ENCODE measurements at places on chromosomes 3 and 15. TPM values are rescaled to one million over a fixed set of nuclear protein-coding genes. Genes with fewer than 3 reads are reported as not detected.

- H3K4me1 ChIP-seq: no peaks in the 10 kb centered on the region
- H3K27me3 ChIP-seq: no peaks in the 10 kb centered on the region
- no peak overlapping the region for H3K27ac ChIP-seq
- DNase-seq: no peak
- no peaks in the 10 kb centered on the region for H3K36me3 ChIP-seq
- no peak overlapping the region for H3K4me3 ChIP-seq
Observed at GRCh38 chr15:42672444-42672843, 64.5 kb downstream of the CDAN1 start.

DNA sequence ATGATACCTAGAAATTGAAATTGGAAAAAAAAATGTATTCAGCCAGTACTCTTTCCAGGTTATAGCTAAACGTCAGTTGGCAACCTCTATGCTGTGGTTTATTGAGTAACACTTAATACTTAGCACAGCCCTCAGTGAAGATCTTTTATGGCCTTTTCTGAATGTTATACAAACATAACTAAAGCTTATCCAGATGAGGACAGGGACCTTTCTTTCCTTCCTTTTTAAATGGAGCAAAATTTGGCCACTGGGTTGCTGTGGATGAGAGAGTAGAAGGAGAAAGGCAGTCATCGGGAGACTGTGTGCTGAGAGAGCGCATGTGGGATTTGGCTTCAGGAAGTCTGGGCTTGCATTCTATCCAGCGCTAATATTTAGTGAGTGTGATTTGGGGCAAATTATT, 36.1 kb downstream of the IGF1R start:
- no peaks in the 10 kb centered on the region for H3K27me3 ChIP-seq
- no peaks in the 10 kb centered on the region for H3K36me3 ChIP-seq
- H3K4me3 ChIP-seq: no peak overlapping the region
- no peak for DNase-seq

DNA sequence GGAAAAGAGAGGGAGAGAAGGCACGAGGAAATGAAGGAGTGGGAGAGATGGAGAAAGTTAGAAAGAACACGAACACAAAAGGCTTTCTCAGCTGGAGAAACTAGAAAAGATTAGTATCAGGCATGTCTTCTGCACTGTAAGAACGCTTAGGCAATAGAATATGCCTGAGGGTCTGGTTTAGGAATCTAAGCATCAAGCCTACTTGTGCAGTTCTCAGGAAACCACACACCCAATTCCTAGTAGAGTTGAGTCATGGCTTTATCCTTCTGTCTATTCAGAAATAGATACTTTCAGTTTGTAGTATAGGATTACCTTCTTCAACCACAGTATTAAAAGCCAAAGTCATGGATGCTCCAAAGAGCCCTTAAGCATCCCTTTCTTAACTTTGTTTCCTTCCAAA, 969.4 kb downstream of the NTRK3 start:
- H3K4me1 ChIP-seq: no peaks in the 10 kb centered on the region
- no peak overlapping the region for H3K27ac ChIP-seq
- no peaks in the 10 kb centered on the region for H3K36me3 ChIP-seq
- DNase-seq: no peak

- no peaks in the 10 kb centered on the region for H3K36me3 ChIP-seq
- no peak overlapping the region for H3K27ac ChIP-seq
- H3K27me3 ChIP-seq: no peaks in the 10 kb centered on the region
Observed at GRCh38 chr3:90087703-90088102, 980.3 kb downstream of the EPHA3 start.

GRCh38 chr15:41957021-41957897, 15.1 kb downstream of the EHD4 start:
- H3K27ac ChIP-seq: peak overlapping the region; percentile 63
- H3K4me1 ChIP-seq: peaks cover 52% of the 10 kb centered on the region
- no peaks in the 10 kb centered on the region for H3K27me3 ChIP-seq
- peaks cover 21% of the 10 kb centered on the region for H3K36me3 ChIP-seq

DNA sequence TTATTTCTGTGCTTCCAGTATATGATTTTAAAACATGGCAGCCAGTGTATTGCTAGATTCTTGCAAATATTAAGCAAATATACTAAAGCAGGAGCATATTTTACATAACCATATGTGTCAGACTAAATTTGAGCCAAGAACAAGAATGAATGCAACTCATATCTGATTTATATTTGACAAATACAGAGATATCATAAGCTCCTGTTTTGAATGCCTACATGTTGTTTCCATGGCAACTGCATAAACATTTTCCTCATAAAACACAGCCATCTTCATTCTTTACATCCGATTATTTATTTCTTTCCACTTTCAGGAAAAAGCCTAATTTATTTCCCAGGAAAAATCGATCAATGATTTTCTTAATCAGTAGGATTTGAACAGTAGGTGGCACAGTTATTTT, 172.2 kb upstream of the TSPAN3 start:
- no peaks in the 10 kb centered on the region for H3K27me3 ChIP-seq
- no peak overlapping the region for H3K4me3 ChIP-seq

DNA sequence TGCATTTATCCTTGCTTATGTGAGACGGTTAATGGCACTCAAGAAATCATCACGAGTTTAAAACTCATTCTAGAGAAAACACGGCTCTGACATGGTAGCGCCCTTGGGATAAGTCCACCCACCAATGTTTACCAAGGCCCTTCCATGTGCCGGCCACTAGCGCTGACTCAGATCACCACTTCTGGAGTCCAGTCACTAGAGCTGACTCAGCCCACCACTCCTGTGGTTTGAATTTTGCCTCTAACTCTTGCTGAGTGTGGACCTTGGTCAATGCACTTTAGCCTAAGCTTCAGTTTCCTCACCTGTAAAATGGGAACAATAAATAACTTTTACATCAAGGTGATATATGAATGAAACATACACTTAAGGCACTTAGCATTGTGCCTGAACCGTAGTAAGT, 358.4 kb upstream of the PROK2 start:
- peaks cover 44% of the 10 kb centered on the region for H3K4me1 ChIP-seq
- peaks cover 2% of the 10 kb centered on the region for H3K36me3 ChIP-seq
- H3K27me3 ChIP-seq: peaks cover 4% of the 10 kb centered on the region
- H3K4me3 ChIP-seq: no peak overlapping the region
- no peak overlapping the region for H3K27ac ChIP-seq

DNA sequence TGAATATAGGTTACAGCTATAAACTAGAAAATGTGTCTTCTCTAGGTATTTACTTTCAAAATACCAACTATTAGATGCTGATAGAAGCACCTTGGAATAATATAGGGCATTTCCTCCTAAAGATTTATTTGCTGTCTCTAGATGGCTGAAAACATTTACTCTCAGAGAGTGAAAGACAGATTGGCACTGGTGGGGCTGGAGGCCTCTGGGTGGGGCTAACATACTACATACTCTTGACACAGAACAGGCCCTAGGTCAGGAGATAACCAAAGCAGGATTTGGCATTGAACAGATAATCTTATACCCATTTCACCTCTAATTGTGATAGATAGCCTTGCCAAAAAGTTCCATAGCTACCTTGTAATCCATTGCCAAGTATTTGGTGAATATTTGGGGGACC, 253.3 kb upstream of the TBC1D5 start:
- no peak overlapping the region for H3K4me3 ChIP-seq
- DNase-seq: no peak
- peaks cover 2% of the 10 kb centered on the region for H3K27me3 ChIP-seq
- no peak overlapping the region for H3K27ac ChIP-seq
- no peaks in the 10 kb centered on the region for H3K4me1 ChIP-seq
- no peaks in the 10 kb centered on the region for H3K36me3 ChIP-seq

GRCh38 chr15:78208341-78208844, 26.0 kb downstream of the ACSBG1 start:
- H3K4me3 ChIP-seq: no peak overlapping the region
- DNase-seq: no peak
- no peak overlapping the region for H3K27ac ChIP-seq
- no peaks in the 10 kb centered on the region for H3K4me1 ChIP-seq
- H3K27me3 ChIP-seq: peaks cover 6% of the 10 kb centered on the region
- no peaks in the 10 kb centered on the region for H3K36me3 ChIP-seq

DNA sequence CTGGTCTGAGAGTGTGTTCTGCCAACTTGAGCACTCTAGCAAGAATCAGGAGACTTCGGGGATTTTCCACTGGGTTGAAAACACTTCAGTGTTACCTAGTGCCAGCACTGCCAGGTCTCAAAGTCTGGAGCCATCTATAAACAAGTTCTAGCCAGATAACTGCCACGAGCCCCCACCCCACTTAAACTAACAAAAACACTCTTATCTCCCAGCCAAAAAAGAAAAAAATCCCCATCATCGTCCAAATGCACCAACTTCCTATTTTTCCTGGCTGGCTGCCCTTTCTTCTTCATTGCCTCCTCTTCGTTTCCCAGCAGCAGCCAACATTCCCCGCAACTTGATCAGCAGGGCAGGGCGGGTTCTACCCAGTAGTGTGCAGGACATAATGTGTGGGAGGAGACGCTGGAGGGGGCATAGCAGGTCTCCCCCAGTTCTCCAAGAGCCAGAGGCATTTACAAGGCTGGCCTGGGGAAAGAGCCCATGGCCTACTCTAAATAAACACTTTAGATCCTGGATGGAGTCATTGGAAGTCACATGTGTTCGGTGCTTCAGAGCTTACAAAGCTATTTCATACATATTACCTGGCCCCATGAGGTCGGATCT, 29.5 kb downstream of the C2CD4B start:
- peaks cover 11% of the 10 kb centered on the region for H3K27me3 ChIP-seq
- no peak overlapping the region for H3K4me3 ChIP-seq

- peaks cover 16% of the 10 kb centered on the region for H3K4me1 ChIP-seq
- peak overlapping the region; percentile 47 for H3K27ac ChIP-seq
- no peak for DNase-seq
- no peak overlapping the region for H3K4me3 ChIP-seq
- H3K27me3 ChIP-seq: no peaks in the 10 kb centered on the region
Observed at GRCh38 chr3:150583028-150583427, 20.1 kb upstream of the SELENOT start.

DNA sequence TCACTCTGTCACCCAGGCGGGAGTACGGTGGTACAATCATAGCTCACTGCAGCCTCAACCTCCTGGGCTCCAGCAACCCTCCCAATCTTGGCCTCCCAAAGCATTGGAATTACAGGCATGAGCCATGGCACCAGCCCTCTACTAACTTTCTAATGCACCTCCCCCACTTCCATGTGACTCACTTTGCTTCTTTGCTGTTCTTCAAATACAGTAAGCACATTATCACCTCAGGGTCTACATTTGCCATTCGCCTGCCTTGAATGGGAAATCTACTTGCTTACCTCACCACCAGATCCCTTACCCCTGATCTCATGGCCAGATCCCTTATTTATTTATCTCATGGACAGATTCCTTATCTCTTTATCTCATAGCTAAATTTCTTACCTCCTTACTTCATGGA, 235.3 kb downstream of the KCNMB2 start:
- no peaks in the 10 kb centered on the region for H3K27me3 ChIP-seq
- H3K36me3 ChIP-seq: no peaks in the 10 kb centered on the region
- H3K4me1 ChIP-seq: no peaks in the 10 kb centered on the region
- no peak for DNase-seq

Gene WNT5A
- total RNA-seq: not detected

Gene STRA6
- not detected for total RNA-seq

Gene BNC1
- not detected for total RNA-seq

Gene FGD5
- not detected for total RNA-seq
